Stimulated activated CD8-positive, alpha-beta memory T cell treated with anti-CD3 and anti-CD28 coated beads, Interleukin-7, amount 100 ng/mL, for 1 hour (primary cell): ENCODE measurements at places on chromosomes 2 and 18.

- no peak for DNase-seq
Measured at GRCh38 chr18:22591222-22591621, 173.5 kb upstream of the CTAGE1 start.

GRCh38 chr2:101540518-101540917 is 65.6 kb upstream of the RFX8 start:
- no peak for DNase-seq

DNA sequence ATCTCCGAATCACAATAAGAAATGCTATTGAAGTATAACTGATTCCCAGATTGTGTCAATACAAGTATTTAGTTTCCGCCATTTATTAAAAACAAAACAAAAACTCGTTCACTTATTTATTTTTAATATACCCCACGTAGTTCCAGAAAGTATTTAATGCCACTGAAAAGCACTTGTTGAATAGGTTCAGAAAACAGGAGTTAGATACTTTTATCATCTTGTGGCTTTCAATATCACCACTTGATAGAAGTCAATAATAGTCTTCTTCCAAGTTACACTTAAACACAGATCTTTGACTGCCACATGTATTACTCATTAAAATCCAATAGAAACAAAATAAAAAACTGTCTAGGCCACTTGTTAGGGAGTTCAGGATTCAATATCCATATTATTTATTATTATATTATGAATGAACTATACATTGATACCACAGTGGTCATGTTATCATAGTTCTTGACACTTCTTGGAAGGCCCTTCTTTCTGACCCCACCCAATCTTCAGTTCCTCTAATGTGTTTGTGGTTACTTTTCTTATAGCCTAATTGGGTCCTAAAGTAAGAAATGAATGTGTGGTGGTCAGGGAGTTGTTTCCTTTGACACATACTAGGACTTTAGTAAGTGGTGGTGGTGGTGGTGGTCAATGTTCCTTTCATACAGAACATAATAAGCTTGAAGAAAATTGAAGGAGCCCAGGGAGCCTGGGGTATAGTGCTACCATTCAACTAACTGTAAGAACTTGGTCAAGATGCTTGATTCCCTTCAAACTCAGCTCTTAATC is 221.3 kb upstream of the ITGA4 start:
- no peak for DNase-seq

DNA sequence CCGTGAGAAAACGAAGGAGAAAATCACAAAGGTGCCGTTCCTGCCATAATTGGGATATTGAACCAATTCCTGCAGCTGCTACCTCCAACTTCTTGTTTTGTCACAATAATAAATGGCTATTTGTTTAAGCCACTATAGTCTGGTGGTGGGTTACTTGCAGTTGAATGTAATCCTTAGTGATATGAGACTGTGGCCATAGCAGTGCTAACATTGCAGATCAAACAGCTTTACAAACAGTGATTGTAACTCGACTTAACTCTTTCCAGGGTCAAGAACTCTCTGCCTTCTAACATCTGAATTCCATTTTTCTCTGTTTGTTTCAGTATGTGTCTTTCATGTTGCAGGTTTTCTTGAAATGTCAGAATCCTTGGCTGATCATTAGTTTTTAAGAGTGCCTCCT is 24.7 kb upstream of the HNRNPLL start:
- no peak for DNase-seq

GRCh38 chr2:68426848-68427579 is 40.1 kb downstream of the FBXO48 start:
- DNase-seq, result no peak

GRCh38 chr18:75497576-75498235 is 70.2 kb upstream of the SMIM21 start:
- DNase-seq, result no peak

- no peak for DNase-seq
Measured at GRCh38 chr2:66489436-66489835, 54.5 kb downstream of the MEIS1 start.

- DNase-seq, result no peak
Measured at GRCh38 chr2:111022633-111023032, 98.1 kb upstream of the BCL2L11 start.

DNA sequence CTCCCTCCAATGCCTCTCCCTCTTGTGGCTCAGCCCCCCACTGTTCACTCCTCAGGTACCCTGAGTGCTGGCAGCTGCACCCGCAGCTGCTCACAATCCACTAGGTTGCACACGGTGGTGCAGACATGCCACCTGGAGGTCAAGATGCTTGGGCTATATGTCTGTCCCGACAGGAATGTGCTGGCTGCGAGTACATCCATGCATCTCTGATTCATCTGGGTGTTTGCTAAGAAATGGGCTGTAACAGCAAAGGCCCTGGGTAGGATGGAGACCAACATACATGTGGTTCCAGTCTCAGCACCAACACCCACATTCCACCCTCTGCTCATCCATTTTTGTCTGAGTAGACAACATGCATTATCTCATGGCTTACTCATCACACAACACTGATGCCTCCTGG is 31.3 kb downstream of the ANKMY1 start:
- DNase-seq, result no peak

GRCh38 chr2:3262437-3263388 is 114.9 kb downstream of the EIPR1 start:
- no peak for DNase-seq

DNA sequence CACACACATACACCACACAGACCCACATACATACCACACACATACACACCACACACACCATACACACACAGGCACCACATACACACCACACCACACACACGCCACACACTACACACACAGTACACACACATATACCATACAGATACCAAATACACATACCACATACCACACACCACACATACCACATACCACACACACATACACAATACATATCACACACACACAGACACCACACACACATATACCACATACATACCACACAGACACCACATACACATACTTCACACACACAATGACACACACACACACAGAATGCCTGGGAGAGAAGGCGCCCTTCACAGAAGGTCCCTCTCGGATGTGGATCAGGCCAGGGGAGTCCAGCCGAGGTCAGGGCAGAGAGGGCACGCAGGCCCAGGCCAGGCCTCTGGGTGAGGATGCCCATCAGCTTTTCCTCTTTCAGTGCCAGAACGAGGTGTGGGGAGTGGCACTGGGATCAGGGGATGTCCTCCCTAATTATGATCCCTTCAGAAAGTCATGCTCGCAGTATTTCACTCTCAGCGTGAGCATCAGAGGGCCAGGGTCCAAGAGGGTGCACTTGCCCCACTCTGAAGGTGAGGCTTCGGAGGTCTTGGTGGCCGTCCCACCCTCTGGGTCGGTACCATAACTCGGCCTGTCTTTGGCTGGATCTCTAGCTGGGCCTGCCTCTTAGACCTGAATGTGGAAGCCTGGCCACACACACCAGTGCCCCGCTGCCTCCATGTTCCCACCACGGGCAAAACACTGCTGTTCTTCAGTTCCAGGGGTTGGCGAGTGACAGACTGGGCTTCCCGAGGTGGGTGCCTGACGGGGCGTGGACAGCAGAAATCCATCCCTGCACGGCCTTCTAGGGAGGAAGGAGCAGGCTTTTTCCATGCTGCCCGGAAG is 70.6 kb upstream of the ODC1 start:
- DNase-seq, result no peak

- no peak for DNase-seq
Measured at GRCh38 chr2:55141572-55142413, 90.3 kb downstream of the CLHC1 start.

GRCh38 chr2:231384109-231384435 is 11.4 kb upstream of the B3GNT7 start:
- DNase-seq, result no peak

- no peak for DNase-seq
Measured at GRCh38 chr2:85717308-85718008, 23.3 kb downstream of the GNLY start.

DNA sequence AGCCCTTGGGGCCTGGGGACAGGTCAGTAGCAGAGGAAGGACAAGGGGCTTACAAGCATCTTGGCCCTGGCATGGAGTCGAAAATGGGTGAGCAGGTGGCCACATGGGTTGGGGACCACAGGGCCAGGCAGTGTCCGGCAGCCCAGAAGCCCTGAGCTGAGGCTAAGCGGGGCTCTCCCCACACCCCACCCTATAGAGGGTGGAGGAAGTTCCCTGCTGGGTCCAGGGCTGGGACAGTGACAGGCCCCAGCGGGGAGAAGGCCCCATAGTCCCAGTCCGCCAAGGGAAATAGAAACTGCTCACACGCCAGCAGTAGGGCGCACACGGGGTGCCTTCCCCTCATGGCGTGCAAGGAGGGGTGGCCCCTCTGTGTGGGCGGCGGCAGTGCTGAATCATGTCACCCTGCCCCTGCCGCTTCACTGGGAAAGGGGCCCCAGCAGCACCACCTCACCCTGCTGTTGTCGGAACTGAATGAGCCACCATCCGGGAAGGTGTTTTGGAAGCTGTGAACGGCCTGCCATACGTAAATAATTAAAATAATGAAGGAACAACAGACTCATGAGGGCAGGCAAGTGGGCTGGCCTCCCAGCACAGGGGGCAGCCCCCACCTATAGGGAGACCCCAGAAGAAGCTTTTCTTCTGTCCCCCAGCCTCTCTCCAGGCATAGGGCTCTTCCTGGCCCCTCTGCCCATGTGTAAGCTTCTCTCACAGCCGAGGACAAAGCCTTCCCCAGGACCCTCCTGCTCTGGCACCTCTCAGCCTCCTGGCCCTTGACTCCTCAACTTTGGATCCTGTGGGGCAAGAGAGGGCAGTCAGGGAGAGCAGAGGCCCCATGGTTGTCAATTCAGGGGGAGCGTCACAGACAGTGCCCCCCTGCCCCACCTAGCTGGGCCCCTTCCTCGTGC is 12.7 kb upstream of the DUSP2 start:
- DNase-seq, result no peak

DNA sequence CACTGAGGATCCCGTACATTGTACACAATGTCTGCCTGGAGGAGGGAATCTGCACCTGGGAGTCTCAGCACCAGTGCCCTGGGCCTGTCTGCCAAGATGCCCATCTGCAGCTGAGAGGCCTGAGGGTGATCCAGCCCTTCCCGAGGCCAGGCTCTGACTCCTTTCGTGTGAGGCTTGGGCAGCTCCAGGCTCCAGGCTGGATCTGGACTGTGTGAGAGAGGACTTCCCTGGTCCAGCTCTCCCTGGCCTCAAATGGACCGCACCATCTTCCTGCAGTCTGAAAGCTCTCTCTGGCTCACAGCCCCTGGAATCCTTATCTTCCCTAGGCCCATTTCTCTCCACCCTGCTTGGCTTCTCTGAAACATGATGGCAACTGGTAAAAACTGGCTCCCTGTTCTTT is 324.6 kb downstream of the DYSF start:
- no peak for DNase-seq

GRCh38 chr2:95275151-95275515 is 884 bp downstream of the PROM2 start:
- no peak for DNase-seq

- no peak for DNase-seq
Measured at GRCh38 chr2:159046966-159047365, 78.5 kb downstream of the TANC1 start.

DNA sequence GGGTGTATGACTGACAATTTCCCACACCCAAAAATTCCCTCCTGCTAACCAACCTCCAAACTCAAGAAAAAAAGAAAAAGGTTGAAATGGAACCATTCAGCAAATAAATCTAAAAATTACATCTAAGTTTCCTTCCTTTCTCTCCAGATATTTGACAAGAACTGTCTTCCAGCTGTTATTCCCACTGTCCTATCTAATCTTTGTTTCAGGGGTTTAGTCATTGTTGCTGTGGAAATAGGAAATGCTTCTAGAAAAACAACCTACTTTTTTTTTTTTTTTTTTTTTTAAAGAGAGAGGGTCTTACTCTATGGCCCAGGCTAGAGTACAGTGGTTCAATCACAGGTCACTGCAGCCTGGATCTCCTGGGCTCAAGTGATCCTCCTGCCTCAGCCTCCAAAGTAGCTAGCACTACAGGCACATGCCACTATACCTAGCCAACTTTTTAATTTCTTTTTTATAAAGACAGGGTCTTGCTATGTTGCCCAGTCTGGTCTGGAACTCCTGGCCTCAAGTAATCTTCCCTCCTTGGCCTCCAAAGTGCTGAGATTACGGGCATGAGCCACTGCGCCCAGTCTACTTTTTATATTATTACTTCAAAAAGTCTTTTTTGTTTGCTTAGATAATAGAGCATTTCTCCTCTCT is 88.1 kb downstream of the ITSN2 start:
- DNase-seq, result no peak

GRCh38 chr2:42052702-42053481 is 5.1 kb downstream of the PKDCC start:
- no peak for DNase-seq

GRCh38 chr18:23519734-23520133 is 16.4 kb downstream of the RMC1 start:
- DNase-seq, result no peak

- no peak for DNase-seq
Measured at GRCh38 chr2:234957834-234958135, 6.0 kb downstream of the SH3BP4 start.

DNA sequence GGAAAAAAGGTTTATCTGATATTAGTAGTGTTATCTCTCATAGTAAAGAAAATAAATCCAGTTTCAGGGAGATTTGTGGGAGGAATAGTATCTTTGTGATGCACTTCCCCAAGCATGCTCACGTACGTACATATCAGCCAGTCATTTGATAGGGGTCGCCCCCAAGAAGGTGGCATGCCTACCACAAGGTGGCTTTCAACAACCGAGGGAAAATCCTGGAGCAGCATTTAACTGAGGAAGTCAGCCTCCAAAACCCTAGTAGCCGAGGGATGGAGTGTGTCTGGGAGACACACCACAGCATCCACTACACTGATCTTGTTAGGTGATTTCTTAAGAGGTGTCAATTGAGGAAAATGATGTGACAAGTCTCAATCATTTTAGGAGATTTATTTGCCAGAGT is 623.9 kb downstream of the NYAP2 start:
- DNase-seq, result no peak

- no peak for DNase-seq
Measured at GRCh38 chr2:138373993-138374408, 127.6 kb upstream of the SPOPL start.

DNA sequence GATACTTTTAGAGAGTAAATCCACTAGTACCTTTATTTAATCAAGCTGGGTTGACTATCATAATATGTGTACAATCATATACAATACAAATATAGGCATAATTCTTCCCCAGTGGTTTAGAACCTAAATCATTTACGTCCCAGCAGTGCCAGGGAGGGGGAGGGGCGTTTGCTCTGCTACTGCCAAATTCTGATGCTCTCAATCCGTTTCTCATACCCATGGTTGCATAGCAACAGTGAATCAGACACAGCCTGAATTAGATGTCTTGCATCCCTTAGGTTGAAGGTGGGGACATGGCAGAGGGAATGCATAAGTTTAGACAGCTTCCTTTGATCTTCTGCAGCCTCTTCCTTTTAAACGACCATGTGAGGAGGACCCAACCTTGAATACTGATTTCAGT is 135.4 kb downstream of the ABCA12 start:
- no peak for DNase-seq
